Stimulated activated CD4-positive, alpha-beta T cell treated with anti-CD3 and anti-CD28 coated beads, TNF-alpha, amount 100 ng/mL, for 1 hour (primary cell): ENCODE measurements at places on chromosomes 3 and 15.

GRCh38 chr3:34864011-34864410 is 775.3 kb upstream of the ARPP21 start:
- DNase-seq, result no peak

- DNase-seq, result no peak
These were observed 193.8 kb downstream of the RORA start for GRCh38 chr15:61035311-61035710.

GRCh38 chr15:49876401-49877038 is 242.5 kb downstream of the ATP8B4 start:
- DNase-seq, result no peak

DNA sequence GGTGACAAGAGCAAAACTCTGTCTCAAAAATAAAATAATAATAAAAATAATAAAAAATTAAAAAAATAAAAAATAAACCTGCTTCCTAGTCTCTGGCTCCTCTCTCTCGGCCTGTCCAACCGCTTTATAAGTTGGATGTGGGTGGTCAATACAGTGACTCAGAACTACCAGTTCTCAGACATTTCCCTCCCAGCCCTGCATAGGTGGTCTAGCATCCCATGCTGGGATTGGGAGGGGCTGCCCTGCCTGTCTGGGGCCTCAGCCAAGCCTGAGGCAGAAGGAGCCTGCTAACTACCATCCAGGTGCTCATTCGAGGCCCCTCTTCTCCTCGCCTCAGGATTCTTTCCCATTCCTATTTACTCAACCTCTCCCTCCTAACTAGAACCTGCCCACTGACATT is 33.3 kb upstream of the BLM start:
- no peak for DNase-seq

- DNase-seq, result no peak
These were observed 137.9 kb upstream of the HES1 start for GRCh38 chr3:193998123-193998448.

DNA sequence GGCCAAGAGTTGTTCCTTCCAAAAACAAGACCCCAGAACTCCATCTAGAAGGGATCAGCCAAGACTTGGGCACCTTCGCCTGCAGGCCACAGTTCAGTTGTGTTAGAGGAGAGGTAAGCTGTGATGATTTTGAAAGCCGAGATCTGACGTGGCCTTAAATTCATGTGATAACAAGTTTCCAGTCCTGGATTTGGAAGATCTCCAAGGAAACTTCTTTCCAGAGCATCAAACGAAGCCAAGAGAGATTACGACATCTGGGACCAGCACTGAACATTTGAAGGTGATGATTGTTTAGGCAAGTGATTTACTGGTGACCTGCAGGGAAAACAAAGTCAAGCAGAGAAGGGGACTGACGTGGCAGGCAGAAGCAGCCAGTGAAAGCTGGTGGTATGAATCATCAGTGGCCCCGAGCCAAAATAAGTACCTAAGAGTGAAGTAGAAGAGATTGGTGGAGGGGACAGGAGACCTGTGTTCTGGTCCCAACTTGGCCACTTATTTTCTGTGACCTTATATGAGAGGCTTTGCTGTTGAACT is 339.0 kb upstream of the PROK2 start:
- DNase-seq, result no peak

- DNase-seq, result no peak
These were observed 4.8 kb downstream of the XIRP1 start for GRCh38 chr3:39187372-39188155.

DNA sequence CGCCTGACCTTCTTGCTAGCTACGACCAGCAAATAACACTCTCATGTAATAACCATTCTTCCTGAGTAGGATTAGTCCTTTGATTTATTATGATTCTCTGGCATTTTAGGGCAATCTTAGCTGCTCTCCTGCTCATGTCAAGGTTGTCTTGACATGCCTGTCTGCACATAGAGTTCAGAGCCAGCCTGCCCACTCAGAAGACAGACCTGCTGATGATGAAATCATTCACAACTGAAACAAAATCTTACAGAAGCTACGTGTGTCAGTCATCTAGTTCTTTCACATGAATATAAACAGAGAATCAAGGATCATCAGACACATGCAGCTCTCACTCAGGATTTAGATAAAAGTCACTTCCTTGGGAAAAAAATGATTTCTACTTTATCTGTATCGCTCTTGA is 173.6 kb upstream of the LYSMD4 start:
- DNase-seq, result no peak

- no peak for DNase-seq
These were observed 44.8 kb downstream of the KBTBD12 start for GRCh38 chr3:127959873-127960272.

DNA sequence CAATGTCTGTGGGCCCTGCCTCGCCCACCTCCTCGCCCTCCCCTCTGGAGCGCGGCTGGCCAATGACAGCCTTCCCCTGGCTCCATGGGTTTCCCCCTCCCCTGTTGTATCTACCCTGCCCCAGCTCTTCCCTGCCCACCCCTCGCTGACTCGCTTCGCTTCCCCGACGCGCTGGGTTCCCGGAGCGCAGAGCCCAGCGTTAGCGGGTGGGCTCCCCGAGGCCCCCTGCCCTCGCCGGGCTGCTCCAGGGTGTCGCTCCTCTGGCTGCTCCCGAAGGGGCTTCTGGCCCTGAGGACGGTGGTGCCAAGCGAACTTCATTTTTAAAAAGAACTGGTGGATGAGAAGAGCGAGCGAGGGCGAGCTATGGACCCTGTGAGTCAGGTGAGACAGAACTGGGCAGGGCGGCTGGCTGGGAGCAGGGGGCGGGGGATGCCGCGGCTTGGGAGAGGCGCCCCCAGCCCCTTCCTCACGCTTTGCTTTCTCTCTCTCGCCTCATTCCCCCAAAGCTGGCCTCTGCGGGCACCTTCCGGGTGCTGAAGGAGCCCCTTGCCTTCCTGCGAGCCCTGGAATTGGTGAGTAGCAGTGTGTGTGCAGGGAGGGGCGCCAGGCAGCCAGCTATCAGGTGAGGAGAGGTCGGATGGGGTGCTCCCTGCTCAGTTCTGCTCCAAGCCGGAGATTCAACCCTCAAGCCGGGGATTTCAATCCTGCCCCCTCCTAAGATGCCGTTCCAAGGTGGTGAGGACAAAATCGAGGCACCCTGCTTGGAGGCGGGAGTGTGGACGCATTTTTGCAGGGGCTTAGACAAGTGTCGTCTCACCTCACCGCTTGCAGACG is at the start of gene SYNPR:
SYNPR (plus strand) TSS at position 138 of the 834 bp plus-strand sequence.
- DNase-seq, result no peak

- no peak for DNase-seq
These were observed 364.8 kb upstream of the PROK2 start for GRCh38 chr3:72149645-72150300.

DNA sequence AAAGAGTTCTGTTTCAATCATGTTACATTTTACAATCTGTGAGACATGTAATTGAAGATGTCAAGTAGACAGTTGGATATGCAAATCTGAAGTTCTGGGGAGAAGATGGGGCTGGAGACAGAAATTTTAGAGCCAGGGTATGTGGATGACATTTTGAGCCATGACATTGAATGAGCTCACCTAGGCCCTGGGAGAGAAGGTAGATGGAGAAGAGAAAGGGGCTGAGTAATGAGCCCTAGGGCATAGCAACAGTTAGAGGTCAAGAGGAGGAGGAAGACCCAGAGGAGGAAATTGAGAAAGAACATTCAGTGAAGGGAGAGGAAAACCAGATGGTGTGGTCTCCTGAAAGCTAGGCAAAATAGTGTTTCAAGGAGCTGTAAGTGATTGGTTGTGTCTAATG is 15.3 kb downstream of the TMEM266 start:
- no peak for DNase-seq

DNA sequence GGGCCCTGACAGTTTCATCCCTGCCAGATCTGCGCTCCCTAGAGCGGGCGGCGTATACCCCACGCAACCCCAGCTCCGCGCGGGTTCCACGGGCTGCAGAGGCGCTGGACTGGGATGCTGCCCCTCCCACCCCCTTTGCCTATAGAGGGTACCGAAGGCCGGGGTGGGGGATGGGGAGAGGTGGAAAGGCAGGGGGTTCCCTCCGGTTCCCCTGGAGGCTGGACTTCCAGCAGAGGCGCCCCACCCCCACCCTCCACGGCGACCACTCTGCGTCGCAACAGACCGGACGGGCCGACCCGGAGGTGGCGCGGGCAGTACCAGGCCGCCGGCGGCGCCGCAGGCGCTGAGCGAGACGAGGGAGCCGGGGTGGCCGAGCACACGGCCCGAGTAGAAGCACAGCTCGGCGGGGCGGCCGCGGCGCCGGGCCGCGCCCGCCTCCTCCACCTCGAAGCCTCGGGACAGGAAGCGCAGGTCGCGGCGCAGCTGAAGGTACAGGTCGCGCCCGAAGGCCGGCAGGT is 995 bp downstream of the ADAMTS17 start:
- no peak for DNase-seq

- no peak for DNase-seq
These were observed 241.6 kb downstream of the ZNF621 start for GRCh38 chr3:40766396-40766795.

GRCh38 chr15:101807345-101807945 is 4.1 kb downstream of the OR4F6 start:
- DNase-seq, result no peak

DNA sequence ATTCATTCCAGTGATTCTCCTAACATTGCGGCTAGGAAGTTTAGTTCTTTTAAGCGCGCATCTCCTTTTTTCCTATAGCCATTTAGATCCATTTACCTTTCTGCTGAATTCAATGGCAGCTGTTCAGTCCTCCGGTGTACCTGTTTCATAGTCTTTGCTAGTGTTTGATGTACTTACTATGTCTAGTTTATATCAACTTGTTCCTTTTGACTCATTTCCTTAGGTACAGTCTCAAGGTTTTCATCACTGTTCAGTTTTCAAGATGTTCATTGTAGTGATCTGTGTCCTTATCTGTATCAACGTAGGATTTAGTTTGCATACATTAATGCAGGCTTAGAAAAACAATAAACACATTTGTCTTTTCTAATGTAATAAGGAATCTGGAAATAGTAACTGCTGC is 59.0 kb upstream of the MBNL1 start:
- DNase-seq, result no peak

- DNase-seq, result no peak
These were observed 65.8 kb downstream of the MYO5A start for GRCh38 chr15:52462806-52463360.

GRCh38 chr15:25230442-25230841 is 208.4 kb downstream of the UBE3A start:
- DNase-seq, result no peak

GRCh38 chr3:100370756-100371155 is 30.1 kb downstream of the TOMM70 start:
- no peak for DNase-seq

DNA sequence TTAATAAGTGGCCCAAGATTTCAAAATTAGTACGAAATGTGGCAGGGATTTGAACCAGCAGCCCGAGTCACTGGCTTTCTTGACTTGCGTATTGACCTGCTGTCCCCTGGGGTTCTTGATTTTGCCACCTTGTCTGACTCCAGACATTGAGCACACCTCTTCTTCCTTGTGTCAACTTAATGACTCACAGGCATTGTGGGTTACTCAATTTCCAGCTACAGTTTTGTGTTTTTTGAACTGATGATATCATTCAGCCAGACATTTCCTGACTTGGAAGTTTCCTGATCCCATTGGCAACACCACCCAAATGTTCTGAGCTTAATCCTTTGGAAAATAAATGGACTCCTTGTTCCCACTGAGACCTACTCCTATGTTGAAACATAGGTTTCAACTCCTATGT is 64.2 kb downstream of the MOBP start:
- no peak for DNase-seq

- no peak for DNase-seq
These were observed 87.6 kb downstream of the LRIG1 start for GRCh38 chr3:66413151-66413751.

DNA sequence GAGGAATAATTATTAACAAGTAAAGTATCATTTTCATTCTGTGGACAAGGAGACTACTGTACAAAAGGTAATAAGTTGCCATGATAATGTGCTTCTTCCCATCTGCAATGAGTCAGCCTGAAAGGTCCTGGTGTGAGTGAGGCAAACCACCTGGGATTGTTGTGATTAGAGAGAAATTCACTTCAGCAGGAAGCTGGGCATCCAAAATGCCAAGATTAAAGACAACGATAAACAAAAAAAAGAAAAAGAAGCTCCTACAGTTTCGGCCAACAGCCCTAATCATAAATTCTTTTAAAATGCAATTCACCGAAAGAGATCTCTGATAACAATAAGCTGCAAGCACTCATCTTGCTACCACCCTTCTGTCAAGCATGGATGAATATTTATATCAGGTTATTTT is 507.8 kb downstream of the TUSC7 start:
- no peak for DNase-seq

DNA sequence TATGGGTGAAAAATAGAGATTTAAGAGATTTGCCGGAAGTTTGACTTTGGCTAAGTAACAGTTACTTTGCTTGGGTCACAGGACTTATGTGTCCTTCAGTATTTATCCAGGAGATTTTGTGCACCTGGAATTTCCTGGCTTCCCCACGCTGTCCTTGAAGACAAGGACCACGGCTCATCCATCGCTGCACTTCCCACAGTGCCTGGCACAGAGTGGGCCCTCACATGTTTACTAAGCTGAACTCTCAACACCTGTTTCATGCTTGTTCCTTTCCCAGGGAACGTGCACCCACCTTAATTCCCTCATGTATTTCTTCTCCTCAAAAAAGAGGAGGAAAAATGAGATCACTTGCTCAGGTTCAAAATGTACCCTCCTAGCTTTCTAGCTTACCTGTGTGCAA is 32.0 kb downstream of the CA12 start:
- no peak for DNase-seq

DNA sequence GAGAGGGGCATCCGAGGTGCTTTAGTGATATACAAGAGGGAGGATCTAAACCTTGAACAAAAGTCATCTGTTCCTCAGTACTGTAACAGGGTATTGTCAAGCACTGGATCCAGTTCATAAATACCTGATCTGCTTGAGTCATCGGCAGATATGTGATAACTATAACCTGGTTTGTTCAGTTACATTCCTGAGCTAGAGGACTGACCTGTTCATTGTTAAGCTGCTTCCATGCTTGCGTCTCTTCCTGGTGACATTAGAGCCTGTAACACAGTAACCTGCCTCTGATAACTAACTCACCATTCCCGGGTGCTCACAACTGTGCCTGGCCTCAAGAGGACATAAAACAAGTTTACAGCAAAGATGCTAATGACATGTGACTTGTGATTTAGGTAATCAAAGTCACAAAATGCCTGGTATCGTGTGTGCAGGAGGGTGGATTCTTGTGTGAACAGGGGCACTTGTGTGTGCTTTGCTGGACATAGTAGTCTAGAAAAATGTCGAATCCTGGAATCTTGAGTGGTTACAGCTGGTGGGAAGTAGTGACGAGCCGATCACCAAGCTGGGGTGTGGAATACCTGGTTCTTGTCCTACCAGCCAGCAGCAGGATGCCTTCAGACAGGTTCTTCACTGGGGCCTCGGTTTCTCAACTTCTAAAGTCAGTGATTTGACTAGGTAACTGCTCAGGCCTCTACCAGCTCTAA is 30.9 kb upstream of the POLR2M start:
- no peak for DNase-seq

DNA sequence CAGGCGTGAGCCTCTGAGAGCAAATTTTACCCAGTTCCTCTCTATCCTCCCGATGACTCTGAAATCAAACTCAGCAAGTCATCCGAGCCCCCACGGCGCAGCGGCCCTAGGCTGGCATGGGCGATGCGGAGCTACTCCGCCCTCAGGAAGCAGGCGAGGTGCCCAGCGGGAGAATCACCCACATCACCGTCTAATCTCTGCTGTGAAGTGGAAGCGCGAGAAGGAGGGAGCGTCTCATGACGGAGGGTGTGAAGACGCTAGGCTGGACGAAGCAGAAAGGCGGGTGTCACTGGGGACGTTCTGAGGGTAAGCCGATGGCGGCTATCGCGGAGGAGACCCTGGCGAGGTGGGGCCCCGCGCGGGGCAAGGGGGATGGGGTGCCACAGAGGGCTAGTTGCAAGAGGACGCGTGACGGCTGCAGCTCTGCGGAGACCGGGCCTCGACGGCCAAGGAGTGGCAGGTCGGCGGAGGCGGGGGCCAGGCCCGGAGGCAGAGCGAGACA is 9.1 kb upstream of the GNAI2 start:
- DNase-seq, result no peak
